ENCODE measurements at places on chromosomes 11 and 22. TPM values are rescaled to one million over a fixed set of nuclear protein-coding genes. Genes with fewer than 3 reads are reported as not detected.

GRCh38 chr11:83649528-83649855, 363.3 kb upstream of the CCDC90B start:
- no peak for DNase-seq

GRCh38 chr22:47858773-47859306, 1096.4 kb downstream of the TBC1D22A start:
- DNase-seq = no peak

- peak; percentile 10 for DNase-seq
Observed at GRCh38 chr11:73140213-73141030, 1.7 kb downstream of the FCHSD2 start.

DNA sequence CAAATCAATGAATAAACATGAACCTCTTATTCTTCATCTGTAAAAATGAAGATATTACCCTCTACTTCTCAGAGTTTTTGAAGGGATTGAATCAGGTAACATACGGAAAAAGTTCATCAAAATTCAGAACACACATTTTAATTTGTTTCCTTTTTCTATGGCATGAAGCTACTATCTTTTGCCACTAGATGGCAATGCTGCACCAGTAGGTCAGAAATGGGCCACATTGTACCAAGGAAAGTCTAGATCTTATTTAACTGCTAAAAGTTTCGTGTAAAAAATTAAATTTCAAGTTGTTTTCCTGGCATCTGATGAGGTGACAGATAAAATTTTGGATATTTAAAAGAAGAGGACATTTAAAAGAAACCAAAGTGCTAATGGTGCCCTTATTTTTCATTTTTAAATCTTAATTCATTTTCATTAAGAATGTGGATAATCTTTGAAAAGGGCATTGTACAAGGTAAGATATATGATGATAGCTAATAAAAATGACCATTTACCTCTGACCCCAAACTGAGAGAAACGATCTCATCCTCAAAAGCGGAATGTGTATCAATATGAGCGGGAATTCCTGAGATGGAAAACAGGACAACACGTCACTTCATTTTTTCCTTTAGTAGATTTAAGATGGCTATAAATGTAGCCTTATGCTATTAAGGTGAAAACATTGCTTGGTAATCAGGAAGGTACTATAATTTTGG, 16.1 kb downstream of the ALKBH8 start:
- DNase-seq = peak; percentile 33

DNA sequence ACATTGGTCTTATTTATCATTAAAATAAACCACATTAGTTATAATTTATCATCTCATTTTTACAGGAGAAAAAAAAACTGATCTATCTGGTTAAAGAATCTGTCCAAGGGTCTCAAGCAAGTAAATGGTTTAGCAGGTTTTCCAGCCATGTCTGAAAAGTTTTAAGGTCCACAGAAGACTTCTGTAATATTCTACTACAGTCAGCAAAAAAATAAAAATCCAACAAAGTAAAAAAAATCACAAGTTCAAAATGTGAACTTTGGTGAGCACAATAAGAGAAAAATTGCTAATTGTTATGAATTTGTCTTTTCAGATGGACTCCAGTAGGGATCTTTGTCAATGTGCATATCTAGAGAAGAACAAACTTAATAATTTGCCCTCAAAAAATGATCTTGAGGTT, 1.3 kb downstream of the OR52E4 start:
- no peak for DNase-seq

DNA sequence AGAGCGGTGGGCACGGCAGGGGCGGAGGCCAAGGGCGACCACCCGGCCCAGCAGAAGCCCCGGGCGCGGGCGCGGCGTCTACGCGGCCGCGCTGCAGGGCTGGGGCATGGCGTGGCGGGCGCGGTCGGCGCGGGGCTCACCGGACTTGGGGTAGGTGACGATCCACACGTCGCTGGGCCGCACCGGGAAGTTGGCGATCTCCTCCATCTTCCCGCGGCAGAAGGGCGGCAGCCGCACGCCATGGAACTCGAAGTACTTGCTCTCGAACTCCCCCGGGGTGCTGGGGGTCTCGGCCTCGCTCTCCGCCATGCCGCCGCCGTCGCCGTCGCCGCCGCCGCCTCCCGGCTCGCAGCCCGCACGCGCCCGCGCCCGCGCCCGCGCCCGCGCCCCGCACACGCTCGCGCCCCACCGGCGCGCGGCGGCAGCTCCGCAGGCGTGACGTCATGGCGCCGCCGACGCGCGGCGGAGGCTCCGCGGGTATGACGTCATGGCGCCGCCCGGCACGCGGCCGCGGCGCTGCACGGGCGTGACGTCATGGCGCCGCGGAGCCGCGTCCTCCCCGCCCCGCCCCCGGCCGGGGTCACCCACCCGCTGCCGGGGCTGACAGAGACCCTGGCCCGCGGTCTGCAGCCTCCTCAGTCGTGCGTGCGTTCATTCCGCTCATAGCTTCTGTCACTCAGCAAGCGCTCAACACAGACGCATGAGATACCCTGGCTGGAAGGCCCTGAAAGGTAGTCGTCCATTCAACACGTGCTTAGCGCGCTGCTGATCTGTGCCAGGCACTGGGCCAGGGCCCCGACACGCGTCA, at the start of gene SULT4A1:
Gene SULT4A1, minus strand, starts transcription at position 440 of the 808 bp plus-strand sequence. Its CDS starts 131 bp downstream, at position 309.
- no peak for DNase-seq

- peak; percentile 58 for DNase-seq
Observed at GRCh38 chr11:45885274-45885920, at the start of gene MAPK8IP1. TSS of gene MAPK8IP1 (plus strand) at chr11:45885651. CDS start at chr11:45885821, 170 bp downstream.

DNA sequence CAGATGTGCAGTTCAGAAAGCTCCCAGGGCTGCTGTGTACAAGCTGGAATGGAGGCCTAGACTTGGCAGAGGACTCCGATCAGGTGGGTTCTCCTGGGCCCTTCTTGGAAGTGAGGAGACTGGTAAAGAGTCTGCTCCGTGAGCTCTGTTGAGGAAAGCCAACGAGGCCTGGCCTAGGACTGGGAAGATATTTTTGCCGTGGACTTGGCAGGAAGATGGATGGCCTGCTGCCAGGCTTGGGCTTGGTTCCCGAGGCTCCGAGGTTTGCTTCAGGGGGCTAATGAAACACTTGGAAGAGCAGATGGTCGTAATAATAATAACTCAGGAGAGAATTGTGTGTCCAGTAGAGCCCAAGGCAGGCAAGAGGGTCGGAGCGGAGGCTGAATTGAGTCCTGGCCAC, 3.9 kb downstream of the GALR3 start:
- no peak for DNase-seq

DNA sequence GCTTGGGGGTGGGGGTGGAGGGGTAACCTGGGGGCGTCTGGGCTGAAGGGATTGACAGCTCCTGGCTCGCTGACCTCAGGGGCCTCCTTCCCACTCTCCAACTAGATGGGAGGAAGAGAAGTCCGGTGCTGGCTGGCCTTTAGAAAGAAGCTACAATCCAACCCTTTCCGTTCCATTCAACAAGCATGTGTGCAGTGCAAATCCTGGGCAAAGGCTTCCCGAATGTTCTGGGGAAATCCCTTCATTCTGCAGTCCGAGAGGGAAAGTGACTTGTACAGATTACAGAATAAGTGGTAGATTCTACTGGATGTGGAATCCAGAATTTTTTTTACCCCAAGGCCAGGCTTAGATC, 149.9 kb downstream of the FEZ1 start:
- no peak for DNase-seq

GRCh38 chr11:77092382-77092781, 10.3 kb upstream of the OMP start:
- no peak for DNase-seq

DNA sequence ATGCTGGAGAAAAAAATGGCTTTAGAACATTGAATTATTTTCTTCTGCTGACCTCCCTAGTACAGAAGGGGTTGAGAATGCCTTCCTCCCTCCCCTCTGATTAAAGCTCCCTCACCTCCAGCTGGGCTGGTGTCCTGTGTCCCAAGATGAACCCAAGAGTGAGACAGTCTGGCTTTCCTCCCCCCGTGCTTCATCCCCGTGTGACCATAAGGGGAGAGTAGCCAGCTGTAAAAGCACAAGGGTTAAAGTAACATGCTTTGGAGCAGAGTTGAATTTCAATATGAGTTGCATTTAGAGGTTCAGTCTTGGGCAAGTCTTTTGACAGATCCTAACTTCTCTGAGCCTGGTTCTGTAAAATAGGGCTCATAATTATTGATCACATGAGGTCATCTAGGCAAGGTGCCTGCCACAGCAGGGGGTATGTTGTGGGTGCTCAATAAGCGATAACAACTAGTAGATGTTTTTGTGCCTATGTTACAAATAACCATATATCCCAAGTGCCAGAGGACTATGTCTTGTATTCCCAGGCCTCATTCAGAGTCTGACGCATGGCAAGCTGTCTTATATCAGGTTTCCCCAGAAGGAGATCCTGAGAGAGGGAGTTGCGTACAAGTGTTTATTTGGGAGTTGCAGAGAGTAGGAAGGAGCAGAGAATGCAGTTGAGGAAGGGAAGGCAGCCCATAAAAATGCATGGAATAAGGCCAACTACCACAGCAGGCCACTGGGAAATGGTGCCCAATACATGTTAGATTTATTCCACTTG, 4.1 kb downstream of the PRG2 start:
- DNase-seq = no peak

DNA sequence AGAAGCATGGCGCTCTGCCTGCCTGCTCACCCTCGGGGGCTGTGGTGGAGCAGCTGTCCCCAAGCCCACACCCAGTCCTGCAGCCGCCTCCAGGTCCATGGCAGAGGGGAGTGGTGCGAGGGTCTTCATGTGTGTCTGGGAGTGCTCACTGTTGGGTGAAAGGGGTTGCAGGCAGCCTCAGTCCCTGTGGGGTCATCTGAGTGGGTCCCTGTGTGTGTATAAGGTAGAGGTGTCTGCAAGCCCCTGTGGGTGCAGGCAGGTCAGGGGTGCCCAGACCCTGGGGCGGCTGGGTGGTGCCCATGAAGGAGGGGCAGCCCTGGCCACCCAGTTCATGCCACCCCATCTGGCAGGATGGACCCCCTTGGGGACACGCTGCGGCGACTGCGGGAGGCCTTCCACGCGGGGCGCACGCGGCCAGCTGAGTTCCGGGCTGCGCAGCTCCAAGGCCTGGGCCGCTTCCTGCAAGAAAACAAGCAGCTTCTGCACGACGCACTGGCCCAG, 4.9 kb downstream of the ALDH3B1 start:
- DNase-seq = no peak

- peak; percentile 43 for DNase-seq
Observed at GRCh38 chr11:130001461-130002351, 929 bp downstream of the PRDM10 start.

GRCh38 chr22:43443152-43443471, 31.3 kb downstream of the MPPED1 start:
- no peak for DNase-seq

DNA sequence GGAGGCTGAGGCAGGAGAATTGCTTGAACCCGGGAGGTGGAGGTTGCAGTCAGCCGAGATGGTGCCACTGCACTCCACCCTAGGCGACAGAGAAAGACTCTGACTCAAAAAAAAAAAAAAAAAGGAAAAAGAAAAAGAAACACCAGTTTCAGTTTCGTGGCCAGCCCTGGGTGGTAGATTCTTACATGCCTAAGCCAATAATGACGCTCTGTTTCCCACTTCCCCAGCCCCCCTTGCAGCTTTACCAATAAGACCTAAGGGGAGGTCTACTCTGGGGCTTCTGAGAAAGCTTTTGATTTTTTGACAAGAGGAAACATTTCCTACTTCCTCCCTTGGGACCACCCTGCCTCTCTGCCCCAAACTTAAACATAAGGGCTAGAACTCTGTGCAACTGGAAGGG, 30.0 kb upstream of the PTPRJ start:
- peak; percentile 45 for DNase-seq

DNA sequence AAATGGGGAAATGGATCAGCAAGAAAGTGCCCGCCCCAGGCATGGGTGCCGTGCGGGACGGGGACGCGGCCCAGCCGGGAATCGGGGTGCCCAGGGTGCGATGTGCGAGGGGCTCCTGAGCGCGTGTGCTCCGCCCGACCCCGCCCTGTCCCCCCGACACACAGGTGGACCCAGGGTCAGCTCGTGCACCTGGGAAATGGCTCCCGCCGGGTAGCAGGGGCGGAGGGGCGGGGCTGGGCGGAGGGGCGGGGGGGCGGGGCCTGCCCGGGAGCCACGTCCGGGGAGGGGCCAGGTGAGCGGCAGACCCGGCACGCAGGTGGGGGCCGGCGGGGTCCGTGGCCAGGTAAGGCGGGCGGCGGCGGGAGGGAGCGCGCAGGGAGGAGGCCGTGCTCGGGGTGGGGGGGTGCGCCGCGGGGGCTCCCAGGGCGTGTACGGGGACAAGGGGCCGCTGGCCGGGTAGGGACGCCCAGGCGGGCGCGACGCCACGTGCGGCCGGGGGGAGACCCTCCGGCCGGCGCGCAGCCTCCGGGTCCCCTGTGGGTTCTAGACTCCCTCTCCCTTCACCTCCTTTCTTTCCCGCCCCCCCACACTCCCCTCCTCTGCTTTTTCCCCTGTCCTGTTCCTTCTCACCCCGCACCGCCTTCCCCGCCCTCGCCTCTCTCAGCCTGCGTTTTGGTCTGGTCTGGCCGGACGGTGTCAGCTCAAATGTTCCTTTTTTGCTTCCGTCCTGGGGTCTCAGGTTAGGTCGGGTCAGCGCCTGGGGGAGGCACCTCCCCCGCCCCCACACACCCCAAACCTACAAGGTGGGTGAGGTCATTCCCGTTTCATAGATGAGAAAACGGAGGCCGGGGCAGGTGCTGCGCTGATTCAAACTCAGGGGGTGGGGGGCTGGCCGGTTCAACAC, at the start of gene ARHGAP8:
Gene ARHGAP8, plus strand, starts transcription at position 291 of the 904 bp plus-strand sequence. CDS start 33,953 bp downstream, outside the sequence.
- DNase-seq = peak; percentile 14

GRCh38 chr22:50143096-50143495, 27.4 kb upstream of the PANX2 start:
- DNase-seq = no peak

DNA sequence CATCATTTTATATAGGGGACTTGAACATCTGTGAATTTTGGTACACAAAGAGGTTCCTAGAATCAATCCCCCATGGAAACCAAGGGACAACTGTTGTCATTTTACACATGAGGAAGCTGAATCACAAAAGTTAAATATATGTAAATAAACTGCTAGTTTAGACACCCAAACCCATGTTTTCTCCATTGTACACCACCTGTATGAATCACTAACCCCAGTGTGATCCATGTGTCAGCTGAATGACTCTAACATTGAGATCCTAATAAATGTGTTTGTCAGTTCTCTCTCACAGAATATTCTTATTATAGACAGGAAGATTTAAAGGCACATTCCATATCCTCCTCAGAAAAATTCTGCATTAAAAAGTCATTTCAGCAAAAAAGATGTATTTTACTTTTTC, 83.3 kb downstream of the ATG16L2 start:
- no peak for DNase-seq

The SLC6A5 gene
- not detected for total RNA-seq

The RFPL2 gene
- total RNA-seq = 0.81 TPM

The OR2AT4 gene
- not detected for total RNA-seq

The ZDHHC13 gene
- 16.1 TPM for total RNA-seq

The MS4A7 gene
- 0.76 TPM for total RNA-seq

The HIC2 gene
- total RNA-seq = 10.6 TPM

The F2 gene
- not detected for total RNA-seq

The TTLL12 gene
- total RNA-seq = 28.5 TPM

The CRYAB gene
- total RNA-seq = not detected

The MS4A6A gene
- 4.9 TPM for total RNA-seq

The OR5A1 gene
- total RNA-seq = not detected

The TENM4 gene
- 0.28 TPM for total RNA-seq

The PDHX gene
- 39.1 TPM for total RNA-seq

Data from CD4-positive, alpha-beta memory T cell (primary cell).